ENCODE measurements at places on chromosomes 16 and 17. TPM values are rescaled to one million over a fixed set of nuclear protein-coding genes. Genes with fewer than 3 reads are reported as not detected.

Gene VPS9D1
- total RNA-seq = 4.7 TPM

Gene ANKS4B
- 0.22 TPM for total RNA-seq

Gene RAC3
- total RNA-seq = 31.6 TPM

- no peak for DNase-seq
These were observed 12.8 kb downstream of the RECQL5 start for GRCh38 chr17:75654176-75654575.

DNA sequence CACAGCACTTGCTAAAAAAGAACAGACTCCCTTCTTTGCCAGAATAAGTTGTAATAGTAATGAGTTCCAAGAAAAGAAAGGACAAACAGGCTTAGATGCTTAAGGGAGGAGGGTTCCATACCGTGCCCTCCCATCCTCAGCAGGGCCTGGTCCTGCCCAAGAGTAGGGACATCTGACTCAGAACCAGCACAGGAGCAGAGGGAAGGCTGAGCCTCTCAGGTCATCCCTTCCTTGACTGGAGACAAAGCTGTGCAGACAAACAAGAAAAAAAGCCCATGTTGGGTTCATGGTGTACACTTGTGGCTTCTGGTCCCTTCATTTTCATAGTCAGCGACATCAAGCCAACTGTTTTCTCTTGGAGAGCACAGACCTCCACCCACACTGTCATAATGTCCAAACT, 44.2 kb upstream of the NDRG4 start:
- DNase-seq = no peak

DNA sequence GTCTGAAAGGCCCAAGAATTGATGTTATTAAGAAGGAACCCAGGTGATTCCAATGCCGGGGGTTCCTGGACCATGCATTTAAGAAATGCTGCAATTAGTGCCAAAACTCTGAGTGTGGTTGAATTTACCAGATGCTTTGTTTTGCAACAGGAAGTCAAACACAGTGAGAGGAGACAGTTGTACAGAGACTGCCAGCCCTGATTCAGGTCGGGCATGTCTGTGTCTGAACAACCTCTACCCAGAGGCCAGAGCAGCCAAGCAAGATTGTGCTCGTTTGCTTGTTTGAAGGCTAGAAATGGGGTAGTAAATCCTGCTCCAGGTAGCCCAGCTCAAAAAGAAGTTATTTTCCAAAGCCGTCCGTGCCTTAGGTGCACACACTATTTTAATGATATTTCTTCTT, 412.4 kb upstream of the ERCC4 start:
- no peak for DNase-seq

GRCh38 chr16:57498031-57498430, 11.7 kb upstream of the DOK4 start:
- DNase-seq = no peak

- no peak for DNase-seq
These were observed 16.0 kb downstream of the ZBTB4 start for GRCh38 chr17:7463372-7463846.
